Amniotic epithelial cell (primary cell): ENCODE measurements at places on chromosomes 5 and 9.

GRCh38 chr5:72369711-72370110, 49.5 kb downstream of the PTCD2 start:
- no peak for DNase-seq

DNA sequence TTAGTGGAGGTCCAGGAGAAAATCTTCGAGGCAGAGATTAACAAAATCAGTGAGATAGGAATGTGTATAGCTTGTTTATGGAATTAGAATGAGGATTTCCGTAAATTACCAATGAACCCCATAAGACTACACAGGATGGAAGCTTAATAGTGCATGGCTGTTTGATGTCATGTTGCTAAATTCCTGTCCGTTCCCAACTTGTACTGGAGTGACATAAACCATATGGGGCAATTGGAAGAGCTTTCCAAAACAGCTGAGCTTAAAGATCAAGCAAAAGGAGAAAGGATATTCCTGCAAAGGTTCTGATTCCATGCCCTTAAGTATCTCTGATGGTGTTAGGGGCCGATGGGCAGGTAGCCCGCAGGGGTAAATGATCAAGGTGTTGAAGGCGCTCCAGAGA, 17.4 kb downstream of the GLE1 start:
- DNase-seq: no peak

- no peak for DNase-seq
These were observed 741.0 kb upstream of the RIOK2 start for GRCh38 chr5:97923997-97924396.

DNA sequence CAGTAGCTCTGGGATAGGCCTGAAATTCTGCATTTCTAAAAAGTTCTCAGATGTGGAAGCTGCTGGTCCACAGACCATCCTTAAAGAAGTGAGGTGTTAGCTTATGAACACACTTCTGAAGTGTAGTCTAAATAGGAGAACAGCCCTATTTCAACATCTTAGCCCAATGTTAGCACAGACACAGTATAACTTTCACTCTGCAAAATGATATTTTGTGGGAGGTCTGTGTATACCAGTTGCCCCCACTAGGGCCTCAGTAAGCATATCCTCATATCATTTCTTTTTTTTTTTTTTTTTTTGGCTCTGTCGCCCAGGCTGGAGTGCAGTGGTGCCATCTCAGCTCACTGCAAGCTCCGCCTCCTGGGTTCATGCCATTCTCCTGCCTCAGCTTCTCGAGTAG, 7.5 kb upstream of the HABP4 start:
- DNase-seq: no peak

GRCh38 chr5:172463031-172463430, 8.7 kb upstream of the SH3PXD2B start:
- DNase-seq: no peak

DNA sequence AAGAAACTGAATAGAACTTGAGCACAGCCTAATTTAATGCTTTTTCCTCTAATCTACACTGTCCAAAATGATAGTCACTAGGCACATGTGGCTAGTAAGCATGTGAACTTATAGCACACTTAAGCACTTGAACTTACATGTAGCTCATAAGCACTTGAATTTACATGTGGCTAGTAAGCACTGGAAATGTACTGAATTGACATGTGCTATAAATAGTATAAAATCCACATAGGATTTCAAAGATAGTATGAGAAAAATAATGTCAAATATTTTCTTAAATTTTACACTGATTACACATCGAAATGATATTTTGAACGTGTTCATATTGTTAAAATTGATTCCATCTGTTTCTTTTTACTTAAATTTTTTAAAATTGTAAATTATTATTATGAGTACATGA, 167.3 kb downstream of the CARTPT start:
- no peak for DNase-seq

GRCh38 chr9:105143136-105143430, 101.4 kb upstream of the SLC44A1 start:
- no peak for DNase-seq

GRCh38 chr9:72983056-72983455, 30.2 kb upstream of the ALDH1A1 start:
- DNase-seq: peak; percentile 10

DNA sequence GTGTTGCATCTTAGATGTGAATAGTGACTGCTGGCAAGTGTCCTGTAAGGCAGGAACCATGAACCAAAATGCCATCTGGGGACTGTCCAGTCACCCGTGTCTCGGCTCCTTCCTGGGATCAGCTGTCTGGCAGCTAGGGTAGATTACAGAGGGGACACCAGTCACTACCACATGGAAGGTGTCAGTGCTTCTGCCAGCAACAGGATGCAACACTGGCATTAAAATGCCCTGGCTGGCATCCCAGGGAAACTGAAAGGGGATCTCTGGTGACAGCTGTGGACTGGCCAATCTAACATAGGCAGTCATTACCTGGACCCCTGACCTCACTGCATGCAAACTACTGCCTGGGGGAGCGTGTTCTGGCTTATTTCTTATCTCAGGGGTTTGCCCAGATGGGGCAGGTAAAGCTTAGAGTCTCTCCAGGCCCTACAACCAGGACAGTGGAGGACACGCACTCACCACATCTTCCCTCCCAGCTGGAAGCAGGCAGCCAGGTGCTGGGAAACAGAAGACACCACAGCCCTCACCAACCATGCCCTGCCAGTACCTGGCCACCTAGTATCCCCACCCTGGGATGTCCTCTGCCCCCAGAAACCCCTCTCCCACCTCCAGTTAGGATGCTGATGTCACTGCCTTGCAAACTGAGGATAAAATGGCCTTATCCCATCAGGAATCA, 83.8 kb downstream of the SEMA4D start:
- DNase-seq: no peak

DNA sequence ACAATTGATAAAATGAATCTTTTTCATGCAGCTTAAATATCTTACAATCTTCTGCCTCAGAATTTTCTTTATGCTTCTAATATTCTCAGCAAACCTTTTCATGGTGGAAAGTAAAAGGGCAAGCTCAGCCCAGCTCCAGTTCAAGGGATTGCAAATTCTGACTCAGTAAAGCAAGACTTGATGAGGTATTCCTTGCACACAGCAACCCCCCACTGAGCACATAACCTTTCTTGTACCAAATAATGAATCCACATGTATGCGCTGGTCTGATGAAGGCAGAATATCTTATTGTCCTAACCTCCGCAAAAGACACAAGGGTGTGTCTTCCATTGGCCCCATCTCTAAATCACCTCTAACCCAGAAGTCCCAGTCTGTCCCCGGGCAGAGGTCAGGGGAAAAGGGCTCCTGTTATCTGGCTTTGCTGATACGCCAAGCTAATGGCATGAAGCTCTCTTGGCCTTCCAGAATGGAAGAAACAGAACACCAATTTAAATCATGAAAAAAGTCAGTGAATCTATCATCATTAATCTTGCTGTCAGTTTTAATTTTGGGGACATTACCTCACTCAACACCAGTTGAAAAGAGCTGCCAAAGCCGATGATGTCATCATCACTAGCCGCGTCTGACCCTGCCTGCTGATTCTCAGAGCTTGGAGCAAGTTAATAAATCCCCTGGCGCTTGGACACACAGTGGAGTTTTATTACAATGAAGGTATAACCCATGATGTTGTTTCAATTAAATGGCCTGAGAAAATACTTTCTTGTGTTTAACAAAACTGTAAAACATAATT, 592.5 kb upstream of the CLINT1 start:
- DNase-seq: peak; percentile 37

DNA sequence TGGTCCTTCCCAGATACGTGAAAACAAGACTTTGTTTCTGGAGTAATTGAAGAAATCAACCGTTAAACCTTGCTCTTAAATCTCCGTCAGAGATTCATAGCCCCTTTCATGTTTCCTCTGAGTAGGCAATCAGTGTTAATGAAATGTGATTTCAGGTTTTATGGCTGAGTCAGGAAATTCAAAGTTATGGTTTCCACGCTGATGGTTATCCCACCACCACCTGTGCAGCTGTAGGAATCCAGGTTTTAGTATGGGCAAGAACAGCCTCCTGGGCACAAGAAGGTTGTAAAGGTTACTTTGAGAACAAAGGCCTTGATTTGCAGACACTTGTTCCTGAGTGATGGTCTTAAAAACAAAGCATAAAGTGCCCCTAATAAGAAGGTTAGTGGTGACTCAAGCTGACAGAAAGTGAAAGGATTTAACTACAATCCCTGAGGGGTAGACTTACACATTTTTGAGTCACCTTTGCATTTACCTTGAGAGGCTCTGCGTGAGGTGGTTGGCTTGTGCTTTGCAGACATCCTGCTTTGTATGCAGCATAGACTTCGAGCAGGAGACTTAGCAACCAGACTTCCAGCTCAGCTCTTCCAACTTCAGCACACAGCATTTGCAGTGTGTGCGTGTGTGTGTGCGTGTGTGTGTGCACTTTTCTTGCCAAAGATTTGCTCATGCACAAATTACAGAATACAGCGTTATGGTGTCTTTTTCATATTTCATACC, 159.6 kb downstream of the TLE4 start:
- peak; percentile 3 for DNase-seq

DNA sequence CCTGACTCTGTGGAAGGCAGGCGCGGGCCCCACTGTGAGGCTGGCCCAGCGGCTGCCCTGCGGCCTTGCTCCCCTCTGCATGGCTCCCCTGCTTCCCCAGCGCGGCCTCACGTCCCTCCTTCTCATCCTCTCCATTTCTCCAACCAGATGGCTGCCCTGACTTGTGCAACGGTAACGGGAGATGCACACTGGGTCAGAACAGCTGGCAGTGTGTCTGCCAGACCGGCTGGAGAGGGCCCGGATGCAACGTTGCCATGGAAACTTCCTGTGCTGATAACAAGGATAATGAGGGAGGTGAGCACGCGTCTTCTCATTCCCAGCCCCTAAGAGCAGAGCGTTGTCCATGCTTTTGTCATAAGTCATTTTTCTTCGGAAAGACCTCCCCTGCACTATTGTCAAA, 129.0 kb upstream of the WWC1 start:
- peak; percentile 42 for DNase-seq

DNA sequence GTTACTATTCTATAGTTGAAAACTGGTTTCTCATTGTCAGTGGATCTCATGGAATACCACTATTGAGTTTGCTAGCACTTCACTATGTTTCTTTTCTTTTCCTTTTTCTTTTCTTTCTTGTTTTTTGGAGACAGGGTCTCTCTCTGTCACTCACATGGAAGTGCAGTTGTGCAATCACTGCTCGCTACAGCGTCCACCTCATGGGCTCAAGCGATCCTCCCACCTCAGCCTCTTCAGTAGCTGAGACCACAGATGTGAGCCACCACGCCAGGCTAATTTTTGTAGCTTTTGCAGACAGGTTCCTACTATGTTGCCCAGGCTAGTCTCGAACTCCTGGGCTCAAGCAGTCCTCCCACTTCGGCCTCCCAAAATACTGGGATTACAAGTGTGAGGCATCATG, 42.7 kb upstream of the VCAN start:
- no peak for DNase-seq

DNA sequence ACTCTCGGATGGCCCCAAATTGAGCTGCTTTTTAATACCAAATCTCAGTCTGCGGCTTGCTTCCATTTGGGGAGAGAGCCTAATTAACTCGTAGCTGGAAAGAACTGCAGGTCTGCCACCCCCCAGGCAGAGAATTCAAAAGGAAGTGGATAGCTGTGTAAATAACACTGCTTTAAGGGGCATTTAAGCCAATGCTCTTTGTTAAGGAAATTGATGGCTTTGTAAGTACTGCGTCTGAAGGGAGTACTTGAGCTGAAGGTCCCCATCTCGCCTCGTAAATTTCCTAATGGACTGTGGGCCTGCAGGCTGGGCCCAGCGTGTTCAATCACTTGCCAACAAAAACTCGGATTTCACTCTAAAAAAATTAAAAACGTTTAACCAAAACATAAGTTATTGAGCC, 132.7 kb downstream of the PAPPA start:
- no peak for DNase-seq

- no peak for DNase-seq
These were observed 30.0 kb upstream of the CLINT1 start for GRCh38 chr5:157888814-157889532.

GRCh38 chr9:5440426-5440825, 2.7 kb upstream of the PLGRKT start:
- no peak for DNase-seq
